Motor neuron (in vitro differentiated cells): ENCODE measurements at places on chromosomes 4 and X. TPM values are rescaled to one million over a fixed set of nuclear protein-coding genes. Genes with fewer than 3 reads are reported as not detected.

The FAM184B gene
- 0.73 and 3.2 TPM in 2 replicates for total RNA-seq

The RAB41 gene
- total RNA-seq = 0.46 and 0.67 TPM in 2 replicates

The H2BW2 gene
- total RNA-seq = not detected in 2 replicates

The SULT1B1 gene
- 0.05 TPM in 2 replicates for total RNA-seq

The BLTP1 gene
- total RNA-seq = 65.9 and 66.6 TPM in 2 replicates

The ERCC6L gene
- 0.65 and 1.2 TPM in 2 replicates for total RNA-seq

The ASB5 gene
- not detected in 2 replicates for total RNA-seq

The NWD2 gene
- 0.55 and 0.67 TPM in 2 replicates for total RNA-seq

The PABPC5 gene
- 0.36 and 0.38 TPM in 2 replicates for total RNA-seq

The SOX3 gene
- 14.6 and 16.7 TPM in 2 replicates for total RNA-seq

- no peak for ATAC-seq
These were observed 9.6 kb downstream of the ODAPH start for GRCh38 chr4:75565481-75565880.

GRCh38 chrX:5117816-5118215 is 1110.9 kb downstream of the NLGN4X start:
- ATAC-seq = no peak

GRCh38 chr4:132299841-132300240 is 849.3 kb upstream of the PCDH10 start:
- ATAC-seq = no peak

DNA sequence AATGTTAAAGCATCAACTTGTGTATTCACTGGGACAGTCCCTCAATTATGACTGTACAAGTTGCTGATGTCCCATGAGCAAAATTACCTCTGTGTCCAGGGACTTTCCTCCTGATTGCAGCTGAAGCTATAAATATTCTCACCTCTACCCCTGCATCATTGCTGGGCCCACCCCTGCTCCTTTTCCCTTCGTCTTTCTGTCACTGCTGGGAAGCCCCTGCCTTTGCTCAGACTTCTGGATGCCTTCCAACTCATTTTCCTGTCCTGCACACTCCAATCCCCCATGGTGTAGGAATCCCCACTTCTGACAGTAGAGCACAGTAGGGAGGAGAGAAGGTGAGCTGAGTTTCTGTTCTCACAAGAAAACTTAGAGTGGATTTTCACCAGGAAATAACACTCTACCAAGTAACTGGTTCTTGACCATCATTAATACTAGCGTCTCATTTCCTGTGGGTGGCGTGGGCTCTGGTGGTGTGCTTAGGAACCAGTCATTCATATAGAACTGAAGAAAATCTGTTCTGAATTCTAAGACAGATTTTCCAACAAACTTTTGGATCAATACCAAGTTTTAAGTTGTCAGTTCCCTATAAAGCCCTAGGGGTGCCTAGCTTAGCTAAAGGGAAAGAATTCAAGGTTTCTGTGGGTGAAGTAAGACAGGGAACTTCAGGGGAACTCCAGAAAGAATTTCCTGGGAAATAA is 136.2 kb upstream of the MED14 start:
- no peak for ATAC-seq

GRCh38 chrX:78074088-78074487 is 30.0 kb upstream of the PGK1 start:
- no peak for ATAC-seq

DNA sequence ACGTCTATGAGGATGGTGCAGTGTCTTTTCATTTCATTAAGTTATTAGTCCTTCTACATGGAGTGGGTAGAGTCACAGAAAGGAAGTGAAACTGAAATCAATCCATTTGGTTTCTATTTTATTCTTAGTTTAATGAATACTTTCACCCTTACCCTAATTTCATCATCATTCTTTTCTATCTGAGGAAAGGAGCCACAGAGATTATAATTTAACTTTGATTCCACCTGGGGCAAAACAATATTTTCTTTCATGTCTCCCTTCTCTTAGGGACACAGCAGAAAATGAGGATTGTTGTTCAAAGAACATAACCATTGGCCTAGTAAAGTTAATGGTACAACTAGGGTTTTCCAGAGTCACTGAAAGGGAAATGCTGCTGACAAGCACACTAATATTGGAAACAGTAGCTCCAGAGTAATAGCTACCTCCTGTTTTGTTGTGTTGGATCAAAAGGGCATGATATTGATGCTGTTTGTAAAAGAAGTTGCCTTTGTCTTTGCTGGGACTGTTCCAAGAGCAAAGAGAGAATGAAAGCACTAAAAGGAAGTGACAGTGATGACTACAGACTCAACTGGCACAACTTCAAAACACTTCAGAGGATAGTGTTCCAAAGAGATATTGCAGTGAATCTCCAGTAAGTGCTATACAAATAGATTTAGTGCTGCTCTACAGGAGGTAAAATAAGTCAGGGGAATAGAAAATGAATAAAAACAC is 247.1 kb upstream of the PITX2 start:
- ATAC-seq = peak; percentile 73

DNA sequence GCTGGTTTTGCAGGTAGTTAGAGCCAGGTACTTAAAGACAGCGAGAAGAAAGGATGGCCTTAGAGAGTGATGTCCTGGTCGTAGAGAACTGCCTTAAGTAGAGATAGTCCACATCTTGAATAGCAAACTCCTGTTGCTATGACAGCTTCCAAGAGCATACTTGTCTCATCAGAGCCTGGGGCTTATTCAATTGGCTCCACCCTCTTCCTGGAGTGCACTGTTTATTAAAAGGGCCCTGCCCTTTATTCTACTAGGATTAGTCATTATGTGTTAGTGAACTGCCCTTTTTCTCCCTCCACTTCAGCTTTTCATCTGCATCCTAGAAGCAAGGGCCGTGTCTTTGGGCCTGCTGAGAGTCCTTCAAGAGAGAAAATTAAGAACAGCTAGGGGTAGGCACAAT is 94.5 kb upstream of the EOLA2 start:
- peak; percentile 60 for ATAC-seq

- no peak for ATAC-seq
These were observed 73.5 kb downstream of the CLCN5 start for GRCh38 chrX:49995795-49996455.

DNA sequence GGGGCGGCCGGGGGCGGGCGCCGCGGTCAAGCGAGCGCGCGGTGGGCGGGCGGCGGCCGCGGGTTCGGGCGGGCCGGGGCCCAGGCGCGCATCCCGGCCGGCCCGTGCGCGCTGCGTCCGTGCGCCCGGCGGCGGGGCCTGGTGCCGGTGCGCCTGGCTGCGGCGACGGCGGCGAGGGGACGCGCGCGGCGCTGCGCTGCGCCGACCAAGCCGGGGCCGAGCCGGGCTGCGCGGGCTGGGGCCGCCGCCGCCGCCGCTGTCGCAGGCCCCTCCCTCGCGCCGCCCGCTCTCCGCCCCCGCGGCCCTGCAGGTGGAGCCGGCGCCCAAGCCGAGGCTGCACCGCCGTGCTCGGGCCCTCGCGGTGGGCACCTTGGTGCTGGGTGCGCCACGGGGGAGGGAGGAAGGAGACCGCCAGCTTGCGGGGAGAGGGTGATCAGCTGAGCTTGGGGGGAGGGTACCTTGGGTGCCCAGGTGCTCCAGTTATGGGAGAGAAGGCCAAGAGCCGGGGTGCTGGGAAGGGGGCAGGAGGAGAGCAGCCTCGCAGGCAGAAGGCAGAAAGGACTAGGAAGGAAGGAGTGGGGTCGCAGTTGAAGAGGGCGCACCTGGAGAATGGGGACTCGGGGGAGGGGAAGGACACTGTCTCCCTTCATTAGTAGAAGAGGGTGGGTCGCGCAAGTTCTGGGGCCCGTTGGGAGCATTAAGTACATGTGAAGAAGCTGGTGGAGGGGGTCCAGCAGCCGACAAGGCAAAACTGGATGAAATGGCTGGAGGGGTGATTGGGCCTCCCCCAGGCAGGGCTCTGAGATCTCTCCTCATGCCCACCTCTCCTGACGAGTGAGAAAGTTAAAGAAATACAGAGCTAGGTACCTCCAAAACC is at the start of gene PPP2R2C:
PPP2R2C (minus strand) TSS at position 228 of the 877 bp plus-strand sequence. CDS start 385 bp downstream, outside the sequence.
- no peak for ATAC-seq

- no peak for ATAC-seq
These were observed 16.8 kb downstream of the BTC start for GRCh38 chr4:74777531-74777930.

DNA sequence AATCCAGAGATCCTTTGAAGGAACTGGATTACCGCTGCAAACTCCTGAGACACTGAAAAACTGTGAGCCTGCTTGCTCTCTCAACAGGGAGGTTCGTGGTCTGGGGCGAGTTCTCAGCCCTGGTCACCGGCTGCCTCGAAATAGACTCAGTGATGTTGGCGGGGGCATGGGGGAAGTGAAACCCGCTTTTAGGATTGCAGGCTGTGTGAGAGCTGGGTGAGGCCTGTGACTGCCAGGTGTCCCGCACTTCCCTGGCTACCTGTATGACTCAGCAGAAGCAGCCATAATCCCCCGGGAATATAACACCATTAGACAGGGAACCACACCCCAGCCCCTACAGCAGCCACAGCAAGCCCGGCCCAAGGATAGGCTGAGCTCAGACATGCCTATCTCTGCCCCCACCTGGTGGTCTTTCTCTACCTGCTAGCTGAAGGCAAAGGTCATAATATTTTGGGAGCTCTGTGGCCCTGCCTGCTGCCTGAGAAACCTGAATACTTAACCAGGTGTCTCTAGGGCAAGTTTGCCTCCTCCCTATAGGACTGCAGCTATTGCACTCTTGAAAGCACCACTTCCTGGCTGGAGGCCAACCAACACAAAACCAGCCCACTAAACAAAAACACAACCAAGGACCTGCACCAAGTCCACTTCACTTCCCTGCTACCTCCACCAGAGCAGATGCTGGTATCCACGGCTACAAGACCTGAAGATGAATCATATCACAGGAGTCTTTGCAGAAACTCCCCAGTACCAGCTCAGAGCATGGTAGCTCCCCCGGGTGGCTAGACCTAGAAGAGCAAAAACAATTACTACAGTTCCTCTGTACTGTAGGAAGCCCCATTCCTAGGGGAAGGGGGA is 202.0 kb downstream of the RRAGB start:
- ATAC-seq = no peak

DNA sequence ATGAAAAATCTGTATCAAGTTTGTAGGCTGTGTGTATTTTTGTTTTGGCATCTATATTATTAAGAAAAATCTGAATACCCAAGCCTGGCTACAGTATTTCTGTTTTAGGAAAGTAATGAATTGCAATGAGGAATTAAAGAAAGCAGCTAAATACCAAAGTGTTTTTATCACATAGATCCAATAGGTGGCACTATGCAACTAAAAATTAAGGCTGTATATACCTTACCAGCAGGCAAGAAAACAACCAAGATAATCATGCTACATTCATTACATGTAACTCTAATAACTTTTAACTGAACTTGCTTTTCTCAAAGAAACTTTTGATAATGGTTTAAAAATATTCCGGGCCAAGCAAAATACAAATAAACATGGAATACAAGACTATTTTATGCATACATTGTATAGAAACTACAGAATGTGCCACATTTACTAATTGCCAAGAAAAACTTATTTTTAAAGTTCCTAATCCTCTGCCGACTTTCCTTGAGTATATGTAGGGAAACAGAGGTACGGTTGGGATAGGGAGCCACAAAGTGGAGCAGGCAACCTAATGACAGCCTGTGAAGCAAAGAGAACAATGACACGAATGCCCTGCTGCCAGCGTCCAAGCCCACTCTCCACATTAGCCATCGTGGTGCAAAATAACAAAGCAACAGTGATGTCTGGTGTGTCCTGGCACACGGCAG is 63.7 kb downstream of the SEC24D start:
- no peak for ATAC-seq

DNA sequence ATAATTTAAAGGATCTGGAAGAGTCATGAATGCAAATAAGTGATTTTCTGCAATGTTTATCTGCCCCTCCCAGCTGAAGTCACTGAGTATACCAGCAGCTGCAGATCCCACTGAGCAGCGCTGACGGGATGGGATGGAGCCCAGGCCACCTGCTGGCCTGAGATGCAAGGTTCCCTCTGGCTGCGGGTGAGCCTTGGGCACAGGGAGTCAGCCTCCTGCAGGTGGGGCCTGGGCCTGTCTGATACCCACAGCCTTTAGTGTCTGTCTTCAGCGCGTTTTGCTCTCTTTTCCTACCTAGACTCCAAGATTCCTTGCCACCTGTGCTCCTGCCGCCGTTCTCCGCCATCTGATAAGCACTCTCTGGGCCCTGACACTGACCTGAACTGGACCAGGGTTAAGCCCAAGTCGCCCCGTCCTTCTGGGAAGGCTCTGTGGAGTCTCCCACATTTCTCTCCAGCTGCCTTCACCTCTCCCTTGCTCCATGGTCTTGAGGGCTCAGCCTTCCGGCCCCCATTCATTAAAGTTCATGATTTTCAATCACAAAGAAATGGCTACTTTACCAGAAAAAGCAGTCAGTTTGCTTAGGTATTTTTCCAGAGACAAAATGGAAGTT is 223.1 kb upstream of the FAT1 start:
- peak; percentile 84 for ATAC-seq

- peak; percentile 2 for ATAC-seq
These were observed 5.4 kb upstream of the NAA15 start for GRCh38 chr4:139295942-139296299.

- ATAC-seq = no peak
These were observed 449.1 kb downstream of the NKX6-1 start for GRCh38 chr4:84050015-84050414.

DNA sequence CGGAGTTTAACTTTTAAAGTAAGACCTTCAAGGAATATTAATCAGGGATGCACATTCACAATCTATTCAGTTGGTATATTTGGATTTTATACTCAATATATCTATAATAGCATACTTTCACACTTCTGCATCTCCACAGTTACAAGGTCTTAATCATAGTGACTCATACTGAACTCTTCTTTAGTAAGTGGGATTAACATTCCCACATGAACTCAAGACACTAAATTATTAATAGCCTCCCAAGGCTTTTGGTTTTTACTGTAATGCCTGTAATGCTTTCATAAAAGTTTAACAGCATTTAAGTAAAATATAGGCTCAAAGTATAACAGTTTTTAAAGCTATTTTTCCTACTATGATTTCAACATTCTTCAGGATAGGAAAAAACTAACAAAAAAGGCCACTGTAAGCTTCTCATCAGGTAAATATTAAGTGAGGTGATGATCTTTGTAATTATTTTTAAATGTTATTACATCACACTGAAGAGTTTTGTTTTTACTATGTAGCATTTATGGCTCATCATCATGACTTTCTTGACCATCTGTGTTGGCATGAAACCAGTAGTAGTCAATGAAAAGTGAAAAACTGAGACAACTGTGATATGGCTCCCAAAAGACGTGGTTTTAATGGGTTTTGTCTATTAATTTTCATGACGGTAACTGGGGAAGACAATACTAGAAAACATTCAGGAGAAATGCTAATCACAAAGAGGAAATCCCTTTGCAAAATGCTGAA is 91.5 kb upstream of the GALNT7 start:
- ATAC-seq = no peak

GRCh38 chr4:56417396-56417795 is 18.0 kb downstream of the PPAT start:
- no peak for ATAC-seq

GRCh38 chr4:7823416-7823824 is 116.2 kb downstream of the AFAP1 start:
- peak; percentile 12 for ATAC-seq

- ATAC-seq = no peak
These were observed 170.1 kb downstream of the SHROOM3 start for GRCh38 chr4:76605099-76605563.

GRCh38 chr4:96183611-96184010 is 343.7 kb downstream of the PDHA2 start:
- no peak for ATAC-seq

DNA sequence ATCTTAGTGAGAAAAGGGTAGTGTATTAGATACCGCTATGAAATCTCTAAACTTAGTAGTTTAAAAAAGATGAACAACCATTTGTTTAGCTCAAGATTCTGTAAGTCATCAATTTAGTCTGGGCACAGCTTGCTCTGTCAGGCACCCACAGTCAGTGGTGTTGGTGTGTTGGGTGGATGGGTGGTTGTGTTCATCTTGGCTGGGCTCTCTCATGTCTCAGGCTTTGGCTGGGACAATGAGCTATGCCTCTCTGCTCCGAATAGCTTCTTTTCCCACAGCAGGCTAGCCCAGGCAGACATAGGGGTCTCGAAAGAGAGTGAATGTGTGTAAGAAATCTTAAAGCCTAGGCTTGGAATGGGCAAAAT is 127.0 kb upstream of the GATB start:
- ATAC-seq = no peak
